ENCODE measurements at places on chromosomes 3 and 15. TPM values are rescaled to one million over a fixed set of nuclear protein-coding genes. Genes with fewer than 3 reads are reported as not detected.

GUCA1C gene
- total RNA-seq = not detected

RETNLB gene
- total RNA-seq = not detected

DNA sequence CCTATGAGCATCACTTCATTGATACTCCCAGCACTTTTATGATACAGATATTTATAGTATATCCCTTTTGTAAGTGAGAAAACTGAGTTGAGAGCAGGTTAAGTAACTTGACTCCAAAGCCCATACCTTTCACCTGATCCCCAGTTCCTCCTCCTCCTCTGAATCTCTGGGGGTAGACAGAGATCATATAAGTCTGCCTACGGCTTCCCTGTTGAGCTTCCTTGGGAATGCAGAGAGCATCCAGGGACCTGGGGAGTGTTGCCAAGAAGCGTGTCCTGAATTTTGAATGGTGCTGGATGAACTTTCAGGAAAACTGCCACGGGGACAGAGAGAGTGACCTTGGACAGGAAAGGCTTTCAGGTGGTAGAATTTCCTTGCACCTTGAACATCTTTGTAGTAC lies 268.5 kb downstream of the LRTM1 start:
- H3K4me3 ChIP-seq = no peak overlapping the region
- H3K4me1 ChIP-seq = no peaks in the 10 kb centered on the region
- no peak for DNase-seq
- no peaks in the 10 kb centered on the region for H3K36me3 ChIP-seq
- no peak overlapping the region for H3K27ac ChIP-seq

- DNase-seq = no peak
- H3K27ac ChIP-seq = no peak overlapping the region
- no peaks in the 10 kb centered on the region for H3K36me3 ChIP-seq
- H3K4me1 ChIP-seq = no peaks in the 10 kb centered on the region
Observed at GRCh38 chr3:85185495-85185894, 226.7 kb downstream of the CADM2 start.

DNA sequence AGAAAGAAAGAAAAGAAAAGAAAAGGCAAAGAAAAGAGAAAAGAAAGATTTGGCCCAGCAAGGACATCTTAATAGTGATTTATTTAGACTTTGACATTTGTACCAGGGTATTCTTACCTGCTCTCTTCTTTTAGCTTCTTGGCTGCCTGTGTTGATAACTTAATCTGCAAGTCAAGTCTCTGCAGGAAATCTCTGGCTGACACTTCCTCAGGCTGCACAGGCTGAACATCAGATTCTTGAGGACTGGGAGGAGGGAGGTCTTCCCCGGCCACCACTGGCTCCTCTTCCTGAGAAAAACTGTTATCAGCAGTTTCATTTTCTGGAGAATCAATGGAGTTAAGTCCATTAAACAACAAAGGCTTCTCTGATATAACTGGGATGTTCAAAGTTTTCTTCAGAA lies 12.8 kb downstream of the LYSMD2 start:
- no peaks in the 10 kb centered on the region for H3K27me3 ChIP-seq
- no peak overlapping the region for H3K27ac ChIP-seq
- DNase-seq = no peak
- H3K4me1 ChIP-seq = peaks cover 49% of the 10 kb centered on the region
- no peaks in the 10 kb centered on the region for H3K36me3 ChIP-seq
- no peak overlapping the region for H3K4me3 ChIP-seq

DNA sequence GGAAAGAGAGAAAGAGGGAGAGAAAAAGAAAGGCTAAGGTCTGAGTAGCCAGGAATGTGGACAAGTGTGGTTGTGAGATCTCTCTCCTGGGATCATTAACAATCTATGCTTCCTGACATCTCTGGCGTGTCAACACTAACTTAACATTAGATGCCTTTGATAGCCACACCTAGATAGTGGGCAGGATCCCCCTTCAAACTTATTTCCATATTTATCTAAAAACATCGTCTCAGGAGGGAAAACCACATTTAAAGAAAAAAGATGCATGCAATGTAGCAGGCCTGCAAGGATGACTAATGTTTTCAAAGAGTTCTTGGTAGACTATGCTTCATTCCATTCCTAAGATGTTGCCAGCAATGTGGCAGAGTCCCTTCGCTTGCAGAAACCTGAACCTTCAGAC lies 80.9 kb downstream of the MLH1 start:
- H3K27ac ChIP-seq = no peak overlapping the region
- H3K4me3 ChIP-seq = no peak overlapping the region
- H3K4me1 ChIP-seq = peaks cover 11% of the 10 kb centered on the region
- H3K27me3 ChIP-seq = no peaks in the 10 kb centered on the region

- no peak overlapping the region for H3K27ac ChIP-seq
- no peak for DNase-seq
- no peaks in the 10 kb centered on the region for H3K27me3 ChIP-seq
- H3K4me3 ChIP-seq = no peak overlapping the region
Observed at GRCh38 chr3:148223266-148223665, 474.4 kb upstream of the AGTR1 start.

- DNase-seq = no peak
- no peak overlapping the region for H3K27ac ChIP-seq
- H3K4me3 ChIP-seq = no peak overlapping the region
- no peaks in the 10 kb centered on the region for H3K4me1 ChIP-seq
- no peaks in the 10 kb centered on the region for H3K27me3 ChIP-seq
Observed at GRCh38 chr3:34808287-34808686, 831.0 kb upstream of the ARPP21 start.

DNA sequence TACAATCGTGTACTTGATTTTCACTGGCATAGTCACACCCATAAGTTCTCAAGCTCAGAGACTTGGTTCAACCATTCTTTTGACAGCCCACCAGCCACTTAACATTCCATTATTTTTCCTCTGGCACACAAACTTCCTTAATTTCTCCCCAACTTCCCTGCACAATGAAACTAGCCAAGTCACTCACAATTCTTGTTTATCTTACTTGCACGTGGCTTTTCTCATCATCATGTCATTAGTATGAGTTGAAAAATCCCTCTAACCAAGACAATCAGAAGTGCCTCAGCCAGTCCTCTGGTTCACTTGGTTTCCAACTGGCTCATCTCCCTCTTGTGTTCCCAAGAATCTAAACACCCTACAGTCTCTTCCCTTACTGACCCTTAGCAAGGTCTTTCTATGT lies 110.5 kb upstream of the PTPRG start:
- H3K27me3 ChIP-seq = no peaks in the 10 kb centered on the region
- no peak overlapping the region for H3K4me3 ChIP-seq
- no peaks in the 10 kb centered on the region for H3K4me1 ChIP-seq

DNA sequence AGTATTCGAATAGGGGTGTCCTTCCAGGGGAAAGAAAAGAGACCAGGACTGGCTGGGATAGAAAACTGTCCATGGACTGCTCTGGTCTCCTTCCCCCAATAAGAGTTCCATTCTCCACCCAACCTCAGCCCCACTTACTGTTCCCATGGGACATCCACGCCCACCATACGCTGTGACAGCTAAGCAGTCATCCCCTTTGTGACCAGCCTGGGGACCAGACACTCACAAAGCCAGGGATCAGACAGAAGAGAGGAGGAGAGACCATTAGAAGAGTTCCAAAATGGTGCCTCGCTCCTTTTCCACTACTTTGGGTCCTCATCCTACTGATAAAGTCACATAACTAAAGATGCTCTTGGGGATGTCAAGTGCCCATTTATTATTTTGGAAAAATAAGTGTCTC lies 27.6 kb upstream of the GNB5 start:
- no peak overlapping the region for H3K27ac ChIP-seq
- no peaks in the 10 kb centered on the region for H3K4me1 ChIP-seq
- H3K4me3 ChIP-seq = no peak overlapping the region
- H3K36me3 ChIP-seq = peaks cover under 1% of the 10 kb centered on the region
- H3K27me3 ChIP-seq = no peaks in the 10 kb centered on the region

- no peak overlapping the region for H3K4me3 ChIP-seq
- peaks cover 8% of the 10 kb centered on the region for H3K36me3 ChIP-seq
- no peaks in the 10 kb centered on the region for H3K27me3 ChIP-seq
- no peak for DNase-seq
Observed at GRCh38 chr15:62782896-62783295, 259.7 kb upstream of the TPM1 start.

All from right atrium auricular region (tissue), 2 donors.